ENCODE measurements at places on chromosomes 7 and 10.

DNA sequence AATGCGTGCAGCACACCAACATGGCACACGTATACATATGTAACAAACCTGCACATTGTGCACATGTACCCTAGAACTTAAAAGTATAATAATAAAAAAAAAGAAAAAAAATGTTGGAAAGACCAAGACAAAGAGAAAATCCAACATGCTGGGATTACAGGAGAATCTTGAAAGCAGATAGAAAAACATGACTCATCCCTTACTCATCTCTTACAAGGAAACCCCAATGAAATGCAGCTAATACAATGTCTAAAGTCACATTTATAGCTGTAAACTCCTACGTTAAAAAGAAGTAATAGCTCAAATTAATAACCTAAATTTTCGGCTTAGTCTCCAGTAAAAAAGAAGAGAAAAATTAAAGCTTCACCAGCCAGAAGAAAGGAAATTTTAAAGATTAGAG is 47.5 kb upstream of the DGKB start:
- no peak for DNase-seq

- DNase-seq: no peak
Measured at GRCh38 chr7:128098629-128099028, 67.4 kb upstream of the LRRC4 start.

GRCh38 chr7:23742051-23742450 is 32.0 kb downstream of the STK31 start:
- DNase-seq: no peak

DNA sequence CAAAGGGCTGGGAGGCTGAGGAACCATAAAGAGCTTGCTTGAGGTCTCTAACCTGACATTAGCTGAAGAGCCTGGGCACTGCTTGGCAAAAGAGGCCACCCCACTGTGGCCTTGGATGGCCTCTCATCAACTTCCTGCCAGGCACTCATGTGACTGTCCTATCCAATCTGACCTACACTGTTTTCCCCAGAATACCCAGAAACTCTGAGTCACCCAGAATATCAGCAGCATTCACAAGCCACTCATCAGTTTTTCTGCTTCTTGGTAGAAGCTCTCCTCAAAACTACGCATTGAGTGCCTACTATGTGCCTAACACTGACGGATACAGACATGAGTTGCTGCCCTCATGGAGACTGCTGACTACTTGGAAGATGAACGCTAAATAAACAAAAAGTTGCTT is 4.1 kb upstream of the NT5C2 start:
- peak; percentile 23 for DNase-seq

- DNase-seq: no peak
Measured at GRCh38 chr7:44071726-44072363, 6.5 kb upstream of the PGAM2 start.

DNA sequence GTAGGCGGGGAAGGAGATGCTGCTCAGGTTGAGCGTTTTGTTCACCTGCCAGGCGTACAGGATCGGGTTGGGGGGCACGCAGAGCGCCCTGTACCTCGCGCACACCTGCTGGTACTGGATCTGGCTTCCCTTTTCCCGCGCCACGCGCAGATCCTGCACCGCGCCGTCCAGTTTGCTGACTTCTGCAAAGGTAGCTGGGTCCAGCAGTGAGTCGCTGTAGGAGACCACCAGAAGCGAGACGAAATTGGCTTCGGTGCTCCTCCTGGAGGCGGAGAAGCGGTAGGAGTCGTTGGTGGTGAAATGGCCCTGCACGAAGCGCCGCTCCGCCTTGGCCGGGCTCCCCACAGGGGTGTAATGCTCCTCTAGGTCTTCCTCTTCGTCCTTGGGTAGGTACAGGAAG is 90.7 kb upstream of the RAB18 start:
- DNase-seq: no peak

- no peak for DNase-seq
Measured at GRCh38 chr7:141161550-141162535, 88.0 kb downstream of the TMEM178B start.

- no peak for DNase-seq
Measured at GRCh38 chr10:74104480-74104879, 46.1 kb downstream of the AP3M1 start.

- no peak for DNase-seq
Measured at GRCh38 chr7:17622451-17622850, 317.8 kb downstream of the SNX13 start.

GRCh38 chr7:1117321-1117928 is 29.5 kb downstream of the GPER1 start:
- peak; percentile 28 for DNase-seq

DNA sequence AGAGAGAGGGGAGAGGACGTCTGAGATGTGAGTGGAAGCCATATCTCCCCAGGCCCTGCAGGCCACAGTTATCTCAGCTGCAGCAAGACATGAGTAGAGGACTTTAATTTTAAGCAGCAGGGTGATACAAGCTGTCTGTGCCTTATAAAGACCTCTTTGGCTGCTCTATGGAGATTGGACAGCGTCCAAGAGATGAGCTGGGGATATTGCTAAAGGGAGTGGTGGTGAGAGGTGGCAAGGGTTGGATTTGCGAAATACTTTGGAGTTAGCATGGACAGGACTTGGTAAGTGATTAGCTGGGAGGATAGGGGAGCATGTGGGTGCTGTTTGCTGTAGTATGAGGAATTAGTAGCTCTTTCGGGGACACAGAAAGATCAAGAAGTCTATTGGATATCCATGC is 191.8 kb downstream of the CACNB2 start:
- no peak for DNase-seq

GRCh38 chr10:35211390-35211789 is 84.7 kb downstream of the CREM start:
- no peak for DNase-seq

DNA sequence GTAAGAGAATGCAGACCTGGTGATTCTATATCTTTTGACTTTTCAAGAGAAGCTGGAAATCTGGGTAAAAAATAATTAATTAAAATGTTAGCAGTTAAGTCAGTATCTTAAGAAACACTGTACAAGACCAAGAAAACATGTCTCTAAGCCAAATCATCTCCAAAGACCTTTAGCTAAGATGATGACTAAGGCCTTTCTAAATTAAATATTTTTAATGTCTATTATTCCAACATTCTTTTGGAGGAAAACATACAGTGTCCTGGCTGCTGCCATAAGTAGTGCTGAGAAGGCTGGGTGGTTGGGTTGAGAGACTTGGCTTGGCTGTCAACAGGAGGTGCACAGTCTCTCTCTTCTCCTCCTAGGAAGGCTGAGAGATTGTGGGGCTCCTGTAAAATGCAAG is 20.3 kb downstream of the STARD3NL start:
- DNase-seq: no peak

GRCh38 chr10:69665474-69666320 is 35.6 kb downstream of the FAM241B start:
- no peak for DNase-seq

- DNase-seq: no peak
Measured at GRCh38 chr10:62231805-62232204, 36.8 kb downstream of the RTKN2 start.

GRCh38 chr10:368579-369220 is 233.4 kb downstream of the ZMYND11 start:
- DNase-seq: no peak

- no peak for DNase-seq
Measured at GRCh38 chr7:100891568-100892247, 2.2 kb upstream of the UFSP1 start.

DNA sequence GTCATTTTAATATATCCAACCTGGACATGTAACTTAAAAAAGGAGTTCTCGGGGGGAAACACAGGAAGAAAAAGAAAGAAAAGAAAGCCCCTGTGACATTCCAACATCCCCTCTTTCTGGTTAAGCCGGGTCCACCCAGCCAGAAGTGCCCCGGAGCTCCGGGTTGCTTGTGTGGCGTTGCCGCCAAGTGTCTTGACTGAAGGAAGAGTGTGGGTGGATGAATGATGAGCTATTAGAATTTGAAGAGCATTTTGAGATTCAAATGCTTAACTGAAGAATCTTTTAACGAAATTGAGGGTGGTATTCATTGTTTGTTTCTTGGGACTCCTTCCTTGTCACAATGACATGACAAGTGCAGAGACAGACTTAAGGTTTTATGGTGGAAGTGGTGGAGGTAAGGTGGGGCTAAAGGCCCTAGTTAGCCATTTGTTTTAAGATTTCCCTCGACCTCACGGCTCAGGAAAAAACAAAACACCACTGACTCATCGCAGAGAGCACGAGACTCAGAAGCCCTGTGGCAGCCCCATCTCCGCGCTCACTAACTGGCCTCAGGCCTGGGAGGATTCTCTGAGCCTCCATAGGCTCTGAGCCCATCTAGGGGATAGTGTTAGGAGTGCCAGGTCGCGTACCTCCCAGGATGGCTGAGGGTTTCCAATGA is 1.8 kb upstream of the GLI3 start:
- DNase-seq: no peak

- no peak for DNase-seq
Measured at GRCh38 chr7:90455163-90456030, 14.0 kb upstream of the PTTG1IP2 start.

GRCh38 chr7:115056019-115056418 is 134.1 kb downstream of the MDFIC start:
- DNase-seq: no peak

DNA sequence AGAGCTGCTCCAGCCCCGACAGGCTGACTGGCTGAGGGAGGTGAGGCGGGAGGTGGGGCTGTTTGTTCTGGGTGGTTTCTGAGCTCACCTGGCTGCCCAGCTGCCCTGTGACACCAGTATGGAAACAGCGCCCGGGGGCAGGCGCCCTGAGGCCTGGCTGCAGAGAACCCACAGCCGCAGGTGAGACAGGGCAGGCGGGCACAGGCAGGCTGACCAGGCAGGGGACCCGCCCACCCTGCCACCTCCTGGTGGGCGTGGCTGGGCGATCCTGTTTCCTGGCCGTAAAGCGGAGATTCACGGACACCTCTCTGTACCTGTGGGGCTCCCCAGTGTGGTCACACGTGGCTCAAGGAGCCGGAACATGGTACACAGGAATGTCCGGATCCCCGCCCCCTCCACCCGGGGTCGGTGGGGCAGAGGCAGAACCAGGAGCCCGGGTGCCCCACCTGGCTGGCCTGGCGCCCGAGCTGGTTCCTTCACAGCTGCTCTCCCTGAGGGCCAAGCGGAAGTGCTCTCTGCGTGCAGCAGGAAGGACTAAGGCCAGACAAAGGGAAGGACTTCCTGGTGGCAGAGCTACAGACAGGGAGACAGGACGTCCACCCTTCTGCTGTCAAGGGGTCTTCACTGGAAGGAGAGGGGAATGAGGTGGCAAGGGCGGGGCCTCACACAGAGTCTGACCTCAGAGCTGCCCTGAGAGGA is 3.9 kb downstream of the MICALL2 start:
- DNase-seq: no peak

DNA sequence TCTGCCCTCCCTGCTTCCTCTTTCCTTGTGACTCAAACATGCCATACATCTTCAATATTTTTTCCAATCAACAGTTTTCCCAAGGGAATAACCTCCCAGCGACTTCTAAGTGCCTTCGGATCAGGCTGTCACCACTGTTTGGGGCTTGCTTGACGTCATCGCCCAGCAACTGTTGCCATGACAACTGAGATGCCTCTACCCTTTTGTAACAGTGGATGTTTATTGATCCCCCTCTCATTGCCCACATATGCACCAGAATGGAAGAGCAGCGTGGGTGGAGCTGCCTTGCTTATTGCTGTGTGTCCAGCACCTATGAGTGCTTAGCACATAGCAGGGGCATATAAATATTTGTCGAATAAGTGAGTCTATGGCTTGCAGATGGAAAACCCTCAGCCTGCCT is 14.4 kb downstream of the FFAR4 start:
- DNase-seq: no peak

GRCh38 chr10:77926566-77927401 is at the start of gene DLG5:
Gene DLG5 (minus strand): TSS chr10:77926755. CDS start chr10:77926520, 235 bp downstream.
- DNase-seq: no peak

- no peak for DNase-seq
Measured at GRCh38 chr7:100147278-100147677, 1.4 kb upstream of the LAMTOR4 start.

DNA sequence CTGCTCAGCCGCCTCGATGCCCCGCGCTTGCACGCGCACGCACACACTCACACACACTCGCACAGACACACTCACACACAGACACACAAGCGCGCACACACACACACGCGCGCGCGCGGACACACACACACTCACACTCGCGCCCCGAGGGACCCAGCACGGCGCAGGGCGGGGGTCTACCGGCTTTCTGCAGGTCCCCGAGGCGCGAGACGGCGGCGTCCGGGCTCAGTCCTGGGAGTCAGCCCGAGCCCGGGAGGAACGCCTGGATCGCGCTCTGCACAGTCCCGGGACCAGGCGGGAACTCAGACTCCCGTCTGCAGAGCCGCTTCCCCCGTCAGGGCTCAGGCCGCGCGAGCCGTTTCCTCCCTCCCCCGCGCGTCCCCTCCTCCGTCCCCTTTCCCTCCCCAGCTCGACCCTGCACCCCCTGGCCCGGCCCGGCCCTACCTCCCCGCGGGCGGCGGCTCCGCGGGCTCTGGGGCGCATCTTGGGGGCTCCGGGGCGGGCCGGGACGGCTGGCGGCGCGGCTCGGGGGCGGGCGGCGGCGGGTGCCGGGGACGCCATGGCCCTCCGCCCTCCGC is 464 bp downstream of the DENND2A start:
- peak; percentile 28 for DNase-seq

DNA sequence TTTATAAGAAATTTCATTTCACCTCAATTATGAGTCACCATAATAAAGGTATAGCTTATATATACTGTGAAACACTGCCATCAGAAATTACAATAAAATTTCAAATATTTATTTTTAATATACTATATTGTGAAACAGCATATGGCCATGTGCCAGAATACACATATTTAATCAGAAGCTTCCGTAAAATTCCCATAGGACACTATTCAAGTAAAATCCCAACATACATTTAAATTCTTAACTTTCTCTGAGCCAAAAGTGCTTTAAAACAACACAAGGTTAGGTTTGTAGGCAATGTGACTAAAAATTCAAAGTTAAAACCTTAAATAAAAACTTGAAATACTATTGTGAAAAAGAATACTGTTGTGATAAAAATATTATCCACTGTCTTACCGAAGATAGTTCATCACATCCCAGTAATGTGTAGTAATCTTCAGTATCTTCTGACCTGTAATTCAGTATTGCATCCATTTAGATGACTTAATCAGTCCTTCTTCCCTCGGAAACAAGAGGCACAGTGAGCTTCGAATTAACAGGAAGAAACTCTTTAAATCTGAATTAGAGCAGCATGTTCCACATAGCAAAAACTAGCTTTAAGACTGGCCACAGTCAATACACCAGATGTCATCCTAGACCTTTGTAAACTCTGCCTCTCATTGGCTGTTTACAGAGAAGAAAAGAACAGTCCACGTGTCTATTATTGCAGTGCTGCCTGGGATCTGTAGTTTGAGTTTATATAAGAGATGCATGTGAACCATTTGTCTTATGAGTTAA is at the start of gene DNAJC12:
Gene DNAJC12 (minus strand): TSS at position 648 of the 774 bp plus-strand sequence. CDS start 177 bp downstream, at position 471.
- no peak for DNase-seq

DNA sequence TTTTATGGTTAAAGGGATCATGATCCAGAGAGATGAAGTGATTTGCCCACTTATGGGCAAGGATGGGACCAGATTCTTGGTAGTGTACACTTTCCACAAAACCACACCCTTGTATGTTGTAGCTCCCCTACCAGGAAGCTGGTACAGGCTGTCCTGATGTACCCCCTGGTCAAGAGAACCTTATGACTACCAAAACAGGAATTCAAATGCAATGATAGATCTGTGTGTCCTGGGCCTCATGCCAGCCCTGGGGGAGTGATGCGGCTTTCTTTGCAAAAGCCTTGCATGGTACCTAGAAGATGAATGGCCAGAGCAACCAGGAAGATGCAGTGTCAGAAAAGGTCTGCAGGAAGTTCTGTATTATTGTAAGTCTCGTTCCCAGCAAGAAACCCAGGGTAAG is 94.9 kb upstream of the AGK start:
- no peak for DNase-seq

- no peak for DNase-seq
Measured at GRCh38 chr7:149310990-149311573, 49.1 kb downstream of the ZNF783 start.
